HFFc6 (cell line): ENCODE measurements at places on chromosomes 1 and 21. TPM values are rescaled to one million over a fixed set of nuclear protein-coding genes. Genes with fewer than 3 reads are reported as not detected.

The F5 gene
- total RNA-seq: not detected in 3 replicates

The FBLIM1 gene
- total RNA-seq: 113 and 119 TPM in 2 replicates

The SPRR2F gene
- total RNA-seq: not detected in 3 replicates

- DNase-seq: no peak
Measured at GRCh38 chr1:80293818-80294217, 1287.3 kb upstream of the ADGRL4 start.

- DNase-seq: no peak
Measured at GRCh38 chr1:176696109-176696508, 233.1 kb downstream of the PAPPA2 start.

DNA sequence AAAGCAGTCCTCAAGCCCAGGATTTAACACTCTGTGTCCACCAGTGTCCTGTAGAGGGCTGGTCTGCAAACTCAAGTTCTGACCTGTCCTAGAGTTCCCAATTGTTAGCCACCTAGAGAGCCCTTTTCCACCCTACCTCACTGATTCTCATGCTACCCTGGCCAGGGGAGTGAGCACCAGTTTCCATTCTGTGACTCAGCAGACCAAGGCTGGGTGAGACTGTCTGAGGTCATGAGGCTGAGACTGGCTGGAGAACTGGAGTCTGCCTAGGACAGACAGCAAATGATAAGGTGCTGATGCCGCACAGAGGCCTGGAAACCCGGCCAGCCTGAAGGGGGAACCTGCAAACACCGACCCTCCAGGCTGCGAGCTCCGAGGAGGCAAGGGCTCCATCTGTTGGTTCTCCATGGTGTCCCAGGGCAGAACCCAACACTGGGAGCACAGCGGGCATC lies 13.7 kb downstream of the GLIS1 start:
- DNase-seq: no peak

DNA sequence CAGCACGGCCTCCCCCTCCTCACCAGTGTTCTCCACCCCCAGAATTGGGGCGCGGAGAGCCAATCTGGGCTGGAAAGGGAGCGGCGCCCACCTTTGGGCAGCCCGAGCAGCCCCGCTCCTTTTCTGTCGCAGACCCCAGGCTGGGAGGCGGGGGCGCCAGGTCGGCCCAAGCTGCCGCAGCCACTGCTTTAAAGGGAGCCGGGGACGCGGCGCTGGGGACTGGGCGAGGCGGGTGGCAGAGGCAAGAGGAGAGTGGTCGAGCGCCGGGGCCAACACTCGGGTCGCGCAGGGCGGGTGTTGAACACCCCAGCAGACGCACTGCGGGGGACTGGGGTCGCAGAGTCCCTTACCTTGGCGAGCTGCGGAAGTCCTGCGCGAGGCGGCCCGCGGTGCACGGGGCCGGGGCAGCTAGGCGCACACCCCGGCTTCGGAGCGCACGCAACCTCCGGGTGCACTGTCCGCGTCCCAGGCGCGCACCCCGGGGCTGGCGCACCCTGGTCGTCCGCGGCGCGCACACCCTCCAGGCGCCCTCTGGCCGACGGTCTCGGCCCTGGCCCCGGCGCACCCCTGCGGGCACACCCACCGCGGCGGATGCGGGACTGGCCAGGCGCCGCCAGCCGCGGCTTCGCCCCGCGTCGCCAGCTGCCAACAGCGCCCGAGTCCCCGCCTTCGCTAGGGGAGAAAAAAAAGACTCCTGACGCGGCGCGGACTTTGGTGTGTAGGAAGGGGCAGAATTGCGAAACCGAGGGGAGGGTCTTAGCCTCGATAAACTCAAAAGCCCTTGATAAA lies at the start of gene KANK4:
Gene KANK4, minus strand, starts transcription at position 679 of the 789 bp plus-strand sequence. CDS start 37,870 bp downstream, outside the sequence.
- no peak for DNase-seq

GRCh38 chr1:93521618-93522017 lies 73.7 kb downstream of the FNBP1L start:
- DNase-seq: no peak

DNA sequence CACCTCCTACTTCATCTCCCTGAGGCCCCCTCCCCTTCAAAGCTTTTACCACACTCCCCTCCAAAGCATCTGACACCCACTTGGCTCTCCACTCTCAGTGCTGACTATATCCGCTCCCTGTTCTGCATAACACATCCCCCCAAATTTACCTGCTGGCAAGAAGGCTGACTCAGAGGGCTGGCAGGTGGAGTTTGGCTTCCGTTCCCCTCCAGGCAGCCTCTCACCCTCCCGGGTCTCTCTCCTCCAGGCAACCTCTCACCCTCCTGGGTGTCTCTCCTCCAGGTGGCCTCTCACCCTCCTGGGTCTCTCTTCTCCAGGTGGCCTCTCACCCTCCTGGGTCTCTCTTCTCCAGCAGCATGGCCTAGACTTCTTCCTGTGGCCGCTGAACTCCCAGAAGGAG lies 562.1 kb downstream of the NPHP4 start:
- no peak for DNase-seq
